ENCODE measurements at places on chromosomes 7 and 10.

GRCh38 chr10:133156674-133157579, 3.1 kb upstream of the KNDC1 start:
- no peak for DNase-seq

GRCh38 chr10:63421591-63421990, 44.2 kb downstream of the JMJD1C start:
- DNase-seq = no peak

GRCh38 chr10:88249450-88249849, 333.7 kb downstream of the RNLS start:
- DNase-seq = no peak

DNA sequence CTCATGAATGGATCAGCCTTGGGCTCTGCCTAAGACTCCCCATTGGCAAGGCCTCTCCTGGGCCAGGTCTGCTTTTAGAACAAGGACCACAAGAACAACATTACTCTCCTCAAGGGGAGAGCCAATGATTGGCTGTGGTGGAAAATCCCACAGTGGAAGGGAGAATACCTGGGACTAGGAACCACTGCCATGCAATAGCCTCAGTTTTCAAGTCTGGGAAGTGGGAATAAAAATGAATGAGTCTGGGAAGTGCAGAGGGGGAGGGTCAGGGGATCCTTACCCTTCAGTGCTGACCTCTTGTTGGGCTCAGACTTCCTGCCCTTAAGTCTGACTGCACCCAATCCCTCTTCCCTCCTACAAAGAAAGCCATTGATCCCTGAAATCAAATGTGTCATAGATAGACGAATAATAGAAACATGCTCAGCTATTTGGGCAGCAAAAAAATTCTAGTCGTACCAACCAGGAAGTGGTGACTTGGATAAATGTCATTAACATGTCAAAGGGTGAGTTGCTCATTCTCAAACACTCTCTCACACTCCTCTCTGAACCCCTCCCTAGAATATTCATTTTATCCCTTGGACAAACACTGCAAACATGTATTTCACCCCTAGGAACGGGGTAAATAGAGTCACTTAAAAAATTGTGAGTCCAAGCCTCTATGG, 123.6 kb downstream of the SH3PXD2A start:
- DNase-seq = no peak

DNA sequence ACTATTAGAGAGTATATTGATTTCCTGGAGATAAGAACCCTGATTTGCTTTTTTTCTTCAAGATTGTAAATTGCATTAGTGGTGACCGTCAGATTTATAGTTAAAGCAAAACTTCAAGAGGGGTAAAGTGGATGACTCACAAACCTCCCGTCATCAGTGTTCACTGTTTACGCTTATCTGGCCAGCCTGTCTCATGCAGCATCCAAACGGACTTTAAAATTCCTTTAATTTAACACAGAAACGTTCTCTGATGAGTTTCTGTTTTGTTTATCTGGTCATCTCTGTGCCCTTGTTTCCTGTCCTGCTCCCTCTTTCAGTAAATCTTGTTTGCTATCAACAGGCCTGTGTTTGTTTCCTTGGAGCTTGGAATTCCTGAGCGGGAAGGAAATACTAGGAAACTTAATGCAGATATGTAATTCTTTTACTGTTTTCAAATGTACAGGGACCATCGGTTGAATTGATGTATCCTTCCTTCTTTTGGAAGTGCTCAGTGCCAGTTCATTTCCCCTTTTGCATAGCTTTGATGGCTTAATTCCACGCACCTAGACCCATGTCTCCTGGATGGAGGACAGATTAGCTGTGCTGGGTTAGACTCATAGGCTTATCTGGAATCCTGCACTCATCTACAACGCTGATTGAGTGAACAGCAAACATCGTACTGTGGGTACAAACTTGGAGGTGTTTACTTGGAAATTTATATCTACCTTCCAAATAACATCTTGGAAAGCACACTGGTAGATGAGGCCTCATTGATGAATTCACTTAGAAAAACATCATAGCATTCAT, 21.3 kb downstream of the PTPRE start:
- DNase-seq = no peak

GRCh38 chr10:97222326-97222961, 36.7 kb upstream of the SLIT1 start:
- DNase-seq = no peak

GRCh38 chr7:50217821-50218281, 86.7 kb upstream of the IKZF1 start:
- no peak for DNase-seq

DNA sequence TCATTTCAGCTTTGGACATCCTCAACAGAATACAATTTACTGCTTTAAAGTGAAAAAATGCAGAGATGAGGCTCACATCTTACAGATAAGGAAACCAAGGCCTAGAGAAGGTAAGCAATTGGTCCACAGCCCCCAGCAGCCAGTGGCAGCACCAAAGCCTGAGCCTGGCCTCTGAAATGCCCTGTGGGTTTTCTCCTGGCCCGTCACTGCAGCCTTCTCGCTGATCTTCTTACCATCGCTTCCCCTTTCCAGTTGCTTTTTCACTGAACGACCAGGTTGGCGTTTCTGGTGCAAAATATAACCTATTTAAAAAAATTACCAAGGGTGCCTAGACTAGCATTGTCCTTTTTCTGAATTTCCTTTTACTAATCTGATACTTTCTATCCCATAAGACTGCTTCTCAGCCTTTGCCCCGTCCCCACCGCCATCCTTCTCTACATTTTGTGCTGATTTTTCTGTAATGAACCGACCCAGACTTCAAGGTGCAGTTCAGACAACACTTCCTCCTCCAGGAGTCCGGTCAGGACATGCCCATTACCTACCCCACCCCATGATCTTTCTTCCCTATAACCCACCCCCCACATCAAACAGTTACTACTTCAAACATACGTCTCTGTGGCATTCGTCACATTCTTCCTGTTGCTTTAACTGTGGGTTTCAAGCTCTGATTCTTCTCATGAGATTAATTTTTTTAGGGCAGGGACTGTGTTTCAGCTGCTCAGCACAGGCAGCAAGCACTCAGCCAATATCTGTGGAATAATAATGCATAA, 289.4 kb downstream of the DNAJB6 start:
- no peak for DNase-seq

DNA sequence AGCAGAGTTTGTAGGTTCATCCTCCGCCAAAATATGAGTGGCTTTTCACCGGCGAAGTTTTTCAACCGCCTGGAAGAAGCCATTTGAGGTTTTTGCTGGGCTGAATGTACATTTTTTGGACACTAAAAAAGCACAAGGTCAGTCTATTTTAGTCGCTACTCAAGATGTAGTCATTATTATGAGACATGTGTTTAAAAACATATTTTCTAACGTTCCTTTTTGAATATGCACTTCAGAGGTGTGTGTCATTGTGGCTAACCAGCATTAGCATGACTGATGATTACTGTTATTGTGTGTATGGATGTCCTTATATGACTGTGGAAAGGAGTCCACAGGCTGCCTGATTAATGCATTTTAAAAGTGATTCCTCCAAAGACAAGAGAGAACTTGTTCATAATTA, 605.4 kb downstream of the INHBA start:
- DNase-seq = peak; percentile 80

DNA sequence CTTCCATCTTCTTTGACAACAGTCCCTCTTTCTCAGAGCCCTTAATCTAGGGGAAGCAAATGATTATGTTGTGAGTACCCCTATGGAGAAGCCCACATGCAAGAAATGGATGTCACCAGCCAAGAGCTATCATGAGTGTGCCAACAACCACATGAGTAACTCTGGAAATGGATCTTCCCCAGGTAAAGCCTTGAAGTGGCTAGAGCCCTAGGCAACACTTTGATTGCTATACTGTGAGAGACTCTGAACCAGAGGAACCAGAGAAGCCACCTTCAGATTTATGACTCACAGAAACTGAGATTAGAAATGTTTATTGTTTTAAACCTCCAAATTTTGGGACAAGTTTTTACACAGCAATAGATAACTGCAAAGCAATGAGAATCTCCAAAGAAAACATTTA, 60.9 kb upstream of the COL1A2 start:
- no peak for DNase-seq

- DNase-seq = no peak
Observed at GRCh38 chr7:77216181-77216845, 16.7 kb upstream of the FGL2 start.

GRCh38 chr7:128387216-128388144, 22.3 kb downstream of the IMPDH1 start:
- DNase-seq = peak; percentile 36

DNA sequence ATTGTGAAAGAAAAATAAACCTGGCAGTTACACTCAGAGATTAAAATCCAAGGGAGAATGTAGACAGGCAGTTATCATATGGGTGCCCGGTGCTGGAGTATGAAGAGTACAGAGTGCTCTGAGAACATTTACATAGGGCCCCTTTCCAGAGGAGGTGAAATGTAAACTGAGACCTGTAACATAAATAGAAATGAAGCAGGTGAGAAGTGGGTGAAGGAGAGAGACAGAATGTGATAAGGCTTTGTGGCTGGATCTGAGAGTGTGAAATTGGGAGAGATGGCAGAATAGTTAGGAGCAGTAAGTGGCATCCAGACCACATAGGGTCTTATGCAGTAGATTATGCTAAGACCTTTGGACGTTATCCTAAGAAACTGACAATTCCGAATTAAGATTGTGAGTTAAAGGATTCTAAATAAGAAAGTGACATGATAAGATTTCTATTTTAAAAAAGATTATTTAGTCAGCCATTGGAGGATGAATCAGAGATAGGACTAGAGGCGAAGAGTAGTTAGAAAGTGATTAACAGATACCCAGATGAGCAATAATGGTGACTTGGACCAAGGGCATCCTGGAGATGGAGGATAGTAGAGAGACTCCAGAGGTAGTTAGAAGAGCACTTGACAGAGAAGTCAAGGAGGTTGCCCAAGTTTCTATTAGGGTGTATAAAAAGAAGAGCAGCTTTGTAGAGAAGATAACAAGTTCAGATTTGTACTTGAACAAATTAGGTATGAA, 36.7 kb downstream of the DNAH11 start:
- DNase-seq = no peak

GRCh38 chr7:100102950-100103840, 1.8 kb downstream of the AP4M1 start:
- DNase-seq = no peak

- DNase-seq = no peak
Observed at GRCh38 chr7:17486835-17487234, 188.4 kb downstream of the AHR start.

DNA sequence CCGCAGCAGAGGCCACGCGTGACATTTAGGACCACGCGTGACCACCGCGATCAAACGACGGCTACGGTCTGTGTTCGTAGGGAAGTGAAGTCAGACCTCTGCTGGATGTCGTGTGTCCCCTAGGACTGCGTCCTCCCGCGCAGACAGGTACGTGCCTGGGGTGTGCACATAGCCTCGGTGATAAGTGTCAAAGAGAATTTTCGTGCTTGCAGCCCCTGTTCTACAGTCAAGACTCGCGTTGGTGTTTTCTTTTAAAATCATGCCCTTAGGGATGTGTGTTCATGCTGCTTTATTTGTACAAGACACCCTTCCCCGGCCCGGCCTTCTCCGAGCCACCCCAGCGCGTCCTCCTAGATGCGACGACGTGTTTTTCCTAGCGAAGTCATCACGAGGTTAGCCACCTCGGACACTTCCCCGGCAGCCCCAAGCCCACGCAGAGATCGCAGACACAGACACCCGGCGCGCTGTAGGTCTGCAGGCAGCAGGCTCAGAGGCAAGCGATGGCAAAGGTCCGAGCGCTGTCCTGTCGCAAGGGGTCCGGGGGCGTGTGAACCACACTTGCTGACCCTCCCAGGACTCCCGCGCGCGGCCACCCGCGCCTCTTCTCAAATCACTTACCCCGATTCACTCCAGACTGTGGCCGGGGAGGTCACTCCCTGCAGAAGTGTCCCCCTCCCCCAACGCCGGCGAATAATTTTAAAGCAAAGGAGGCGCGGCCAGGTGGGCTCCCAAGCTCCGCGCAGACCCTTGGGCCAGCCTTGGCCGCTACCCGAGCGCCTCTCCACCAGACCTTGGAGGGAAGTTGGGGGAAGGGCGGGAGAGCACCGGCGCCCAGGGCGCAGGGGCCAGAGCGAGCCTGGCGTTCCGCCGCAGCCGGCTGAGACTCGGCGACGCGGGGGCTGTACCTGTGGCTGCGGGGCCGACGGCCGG, 552 bp downstream of the MKX start:
- DNase-seq = no peak

- no peak for DNase-seq
Observed at GRCh38 chr7:120526902-120527509, 254.0 kb downstream of the KCND2 start.

- DNase-seq = no peak
Observed at GRCh38 chr10:75397496-75398199, 3.9 kb downstream of the ZNF503 start.

- DNase-seq = no peak
Observed at GRCh38 chr10:100436255-100436654, 26.6 kb upstream of the WNT8B start.

GRCh38 chr7:104096683-104097082, 107.2 kb upstream of the RELN start:
- DNase-seq = no peak

DNA sequence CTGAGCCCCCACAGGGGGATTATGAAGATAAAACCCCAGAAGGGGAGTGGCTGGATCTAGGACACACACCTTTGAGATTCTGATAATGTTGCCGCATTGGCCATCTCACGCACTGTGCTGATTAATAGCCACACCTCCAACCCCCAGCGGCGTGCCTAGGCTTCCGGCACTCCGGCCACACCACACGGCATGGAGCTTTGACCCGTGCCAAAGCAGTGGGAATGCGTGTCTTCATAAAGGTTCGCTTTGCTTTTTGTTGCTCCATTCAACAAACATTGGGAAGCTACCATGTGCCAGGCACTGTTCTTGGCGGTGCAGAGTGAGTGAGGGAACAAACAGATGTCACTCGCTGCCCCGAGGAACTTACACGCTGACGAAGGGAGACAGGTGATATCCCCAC, 117.6 kb downstream of the TCERG1L start:
- DNase-seq = no peak

- DNase-seq = no peak
Observed at GRCh38 chr7:80057488-80057887, 77.1 kb upstream of the GNAI1 start.

DNA sequence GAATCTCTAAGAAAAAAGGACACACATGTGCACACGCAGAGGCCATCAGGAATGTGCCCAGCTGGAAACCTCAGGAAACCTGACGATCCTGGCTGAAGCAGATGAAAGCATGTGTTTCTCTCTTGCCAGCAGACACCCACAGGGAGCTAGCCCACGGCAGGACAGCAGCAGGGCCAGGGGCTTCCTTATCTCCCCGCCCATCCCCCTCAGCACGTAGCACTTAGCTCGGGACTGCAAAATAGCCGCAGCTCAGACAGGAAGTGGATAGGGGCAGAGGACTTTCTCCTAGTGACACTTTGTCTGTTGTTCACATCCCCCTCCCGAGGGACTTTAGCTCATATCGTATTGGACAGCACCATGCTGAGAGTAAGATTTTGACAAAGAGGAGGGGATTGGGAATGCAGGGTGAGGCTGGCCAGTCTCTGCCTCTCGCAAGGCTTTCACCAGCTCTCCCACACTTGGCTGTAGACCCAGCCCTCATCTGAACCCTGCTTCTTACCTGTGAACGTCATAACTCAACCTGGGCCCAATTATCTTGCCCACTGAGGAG, 63.8 kb downstream of the MKI67 start:
- no peak for DNase-seq

All from fibroblast of skin of left quadriceps (primary cell).